AG04450 (cell line): ENCODE measurements at places on chromosomes 11 and 22.

DNA sequence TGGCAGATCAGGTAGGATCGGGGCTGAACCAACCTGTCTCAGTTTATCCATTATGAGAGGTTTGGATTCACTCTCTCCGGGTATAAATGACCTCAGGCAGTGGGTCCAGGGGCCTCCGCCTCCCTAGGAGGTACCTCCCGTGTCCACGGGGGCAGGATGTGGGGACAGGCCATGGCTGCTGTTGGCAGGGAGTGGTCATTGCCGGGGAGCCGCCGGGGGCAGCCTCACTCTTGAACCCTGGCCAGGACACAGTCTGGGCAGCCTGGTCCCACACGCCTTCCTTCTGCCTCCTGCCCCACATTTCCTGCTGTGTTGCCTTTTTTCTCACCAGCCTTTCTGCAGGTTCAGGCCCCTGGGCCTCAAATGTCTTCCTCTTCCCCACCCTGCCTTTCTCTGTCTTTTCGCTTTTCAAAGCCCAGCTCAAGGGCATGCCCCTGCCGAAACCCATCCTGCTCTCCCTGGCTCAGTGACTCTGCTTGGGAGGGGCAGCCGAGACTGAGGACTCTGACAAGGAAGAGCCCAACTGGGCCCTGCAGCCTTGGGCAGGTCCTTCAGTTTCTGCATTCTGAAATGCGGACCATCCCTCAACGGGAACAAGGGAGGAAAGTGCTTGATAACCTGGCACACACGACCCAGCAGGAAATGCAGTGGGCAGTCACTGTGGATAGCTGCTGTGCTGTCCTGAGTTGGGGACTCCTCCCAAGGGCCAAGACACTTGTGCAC lies 31.1 kb downstream of the ZC3H7B start:
- DNase-seq: no peak

DNA sequence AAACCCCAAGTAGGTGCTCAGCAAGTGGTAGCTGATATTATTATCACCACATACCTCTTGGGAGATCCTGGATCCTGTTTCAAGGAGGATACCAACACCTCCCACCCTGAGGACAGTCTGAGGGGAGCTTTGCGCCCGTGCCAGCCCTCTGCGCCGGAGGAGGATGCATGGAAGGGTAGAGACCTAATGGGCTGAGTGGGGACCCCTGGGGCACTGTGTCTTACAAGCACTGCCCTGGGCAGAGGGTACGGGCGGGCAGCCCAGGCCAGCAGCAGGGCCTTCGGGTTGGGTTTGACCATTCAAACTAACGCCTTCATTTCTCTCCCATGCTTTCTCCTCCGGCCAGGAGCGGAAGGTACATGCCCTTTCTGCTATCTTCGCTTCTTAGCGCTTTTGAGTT lies 26.3 kb downstream of the MYBPC3 start:
- DNase-seq: no peak

GRCh38 chr22:33070600-33070999 lies 12.4 kb upstream of the SYN3 start:
- no peak for DNase-seq

DNA sequence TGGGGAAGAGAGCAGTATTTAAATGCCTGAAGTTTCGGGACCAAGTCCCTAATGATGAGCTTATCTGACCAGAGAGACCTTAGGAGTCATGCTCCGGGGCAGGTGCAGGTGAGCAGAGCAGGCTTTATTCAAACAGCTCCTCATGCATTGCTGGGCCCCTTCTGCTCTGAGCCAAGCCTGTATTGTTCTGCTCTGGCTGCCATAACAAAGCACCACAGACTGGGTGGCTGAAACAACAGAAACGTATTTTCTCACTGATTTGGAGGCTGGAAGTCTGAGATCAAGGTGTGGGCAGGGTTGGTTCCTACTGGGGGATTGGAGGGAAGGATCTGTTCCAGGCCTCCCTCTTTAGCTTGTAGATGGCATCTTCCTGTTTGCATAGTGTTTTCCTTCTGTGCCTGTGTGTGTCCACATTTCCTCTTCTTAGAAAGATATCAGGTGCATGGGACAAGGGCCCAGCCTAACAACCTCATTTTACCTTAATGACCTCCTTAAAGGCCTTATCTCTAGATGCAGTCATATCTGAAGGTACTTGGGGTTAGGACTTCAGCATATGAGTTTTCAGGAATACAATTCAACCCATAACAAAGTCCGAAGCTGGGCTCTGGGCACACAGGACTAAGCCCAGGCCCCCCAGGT lies 97.1 kb upstream of the PARVA start:
- no peak for DNase-seq

- DNase-seq: no peak
Observed at GRCh38 chr11:94376841-94377240, 24.4 kb downstream of the GPR83 start.

- DNase-seq: no peak
Observed at GRCh38 chr22:39183991-39184585, 31.6 kb upstream of the CBX7 start.

- DNase-seq: no peak
Observed at GRCh38 chr11:130721023-130721681, 195.1 kb downstream of the SNX19 start.

- DNase-seq: no peak
Observed at GRCh38 chr11:111378861-111379601, at the start of gene POU2AF1. POU2AF1 (minus strand) TSS chr11:111379275; CDS start chr11:111379177, 98 bp downstream.

- DNase-seq: peak; percentile 76
Observed at GRCh38 chr11:64121663-64122410, 44.1 kb downstream of the MACROD1 start.

- DNase-seq: no peak
Observed at GRCh38 chr11:123143921-123144320, 51.1 kb downstream of the CLMP start.

DNA sequence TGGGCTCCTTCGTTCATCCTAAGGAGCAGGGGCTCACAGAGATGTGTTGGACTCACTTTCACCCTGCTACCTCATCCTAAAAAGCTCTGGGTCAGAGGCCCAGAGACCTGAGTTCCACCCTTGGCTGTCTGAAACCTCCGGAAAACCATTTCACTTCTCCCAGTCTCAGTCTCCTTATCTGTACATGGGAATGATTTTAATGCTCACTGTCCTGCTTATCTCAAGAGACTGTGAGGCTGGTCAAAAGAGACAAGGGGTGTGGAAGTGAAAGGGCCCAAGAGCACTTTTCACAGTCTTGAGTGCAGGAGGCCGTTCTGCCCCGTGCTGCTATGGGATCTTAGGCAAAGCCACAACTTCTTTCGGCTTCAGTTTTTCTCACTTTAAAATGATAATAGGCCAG lies 13.2 kb upstream of the NPAS4 start:
- DNase-seq: no peak

DNA sequence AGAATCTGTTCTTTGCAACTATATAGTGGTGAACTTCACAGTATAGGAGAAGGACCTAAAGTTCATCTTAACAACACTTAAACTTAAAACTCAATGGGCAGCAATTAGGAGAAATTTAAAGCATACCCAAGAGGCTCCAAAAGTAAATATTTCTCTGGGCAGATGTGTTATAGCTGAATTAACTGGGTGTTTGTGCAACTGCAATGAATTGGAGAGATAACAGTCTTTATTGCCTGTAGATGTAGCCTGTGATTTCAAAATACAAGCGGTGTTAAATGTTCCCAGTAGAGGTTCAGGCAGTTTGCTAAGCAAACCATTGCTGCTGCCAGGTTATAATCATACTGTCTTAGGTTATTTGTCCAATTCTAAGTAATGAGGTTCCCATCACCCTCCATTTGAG lies 294.1 kb upstream of the MTNR1B start:
- DNase-seq: no peak

- DNase-seq: no peak
Observed at GRCh38 chr11:61918938-61919704, 1.8 kb upstream of the RAB3IL1 start.

DNA sequence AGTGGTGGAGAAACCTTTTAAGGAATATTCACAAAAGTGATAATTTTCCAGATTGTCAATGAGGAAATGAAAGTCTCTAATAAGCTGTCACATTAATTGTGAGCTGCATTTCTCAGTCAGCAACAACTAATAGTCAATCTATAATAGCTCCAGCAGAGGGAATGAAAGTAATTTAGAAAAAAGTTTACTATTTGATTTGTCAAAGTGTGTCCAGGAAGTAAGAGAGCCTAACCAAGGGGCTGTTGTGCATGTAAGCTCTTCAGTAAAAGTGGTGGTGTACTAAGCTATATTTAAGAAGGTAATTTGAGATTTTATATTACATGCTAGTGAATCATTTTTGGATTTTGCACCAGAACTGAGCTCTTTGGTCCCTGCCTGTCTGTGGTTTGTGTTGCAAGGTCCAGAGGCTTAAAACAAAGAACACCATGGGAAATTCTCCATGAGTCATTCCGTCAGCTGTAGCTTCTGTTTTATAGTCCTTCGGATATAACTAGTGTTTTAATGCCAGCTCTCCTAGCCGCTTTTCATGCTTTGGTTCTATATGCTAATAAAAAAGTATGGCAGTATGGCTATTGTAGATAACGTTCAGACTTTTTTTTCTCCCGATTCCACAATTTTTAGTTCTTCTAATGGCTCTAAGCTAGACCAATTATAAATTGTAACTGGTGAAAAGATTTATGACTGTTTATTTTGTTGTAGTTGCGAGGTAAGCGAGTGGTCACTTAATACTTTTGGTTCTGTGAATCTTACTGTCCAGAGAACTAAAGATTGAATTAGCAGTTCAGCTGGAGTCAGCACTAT lies 64.6 kb downstream of the ARHGEF12 start:
- peak; percentile 94 for DNase-seq

GRCh38 chr22:36713436-36713835 lies 9.9 kb upstream of the CACNG2 start:
- DNase-seq: no peak

GRCh38 chr11:95925011-95925410 lies 1.1 kb upstream of the MTMR2 start:
- no peak for DNase-seq

GRCh38 chr22:43681731-43682360 lies 130.3 kb downstream of the EFCAB6 start:
- no peak for DNase-seq
